ENCODE measurements at places on chromosomes 6 and 20.

- DNase-seq, result peak; percentile 57
Measured at GRCh38 chr20:845941-846893, 12.7 kb downstream of the FAM110A start.

DNA sequence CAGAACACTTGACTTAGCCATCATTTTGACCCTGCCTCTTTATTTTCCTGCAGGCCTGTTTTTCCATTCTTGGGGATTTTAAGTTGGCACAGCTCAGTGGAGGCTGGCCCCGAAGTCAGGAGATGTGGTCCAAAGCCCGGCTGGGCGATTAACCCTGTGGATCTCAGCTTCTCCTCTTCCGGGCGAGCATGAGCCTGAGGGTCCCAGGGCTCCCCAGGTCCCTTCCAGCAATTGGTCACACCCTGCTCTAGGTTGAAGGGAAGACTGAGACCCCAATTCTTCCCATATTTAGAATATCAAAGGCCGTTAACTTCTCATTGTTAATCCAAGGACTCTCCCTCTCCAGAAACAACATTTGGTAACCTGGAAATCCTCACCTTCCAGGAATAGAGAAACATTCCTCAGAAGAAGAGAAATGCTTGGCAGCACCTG lies 2.3 kb downstream of the THBS2 start:
- no peak for DNase-seq

DNA sequence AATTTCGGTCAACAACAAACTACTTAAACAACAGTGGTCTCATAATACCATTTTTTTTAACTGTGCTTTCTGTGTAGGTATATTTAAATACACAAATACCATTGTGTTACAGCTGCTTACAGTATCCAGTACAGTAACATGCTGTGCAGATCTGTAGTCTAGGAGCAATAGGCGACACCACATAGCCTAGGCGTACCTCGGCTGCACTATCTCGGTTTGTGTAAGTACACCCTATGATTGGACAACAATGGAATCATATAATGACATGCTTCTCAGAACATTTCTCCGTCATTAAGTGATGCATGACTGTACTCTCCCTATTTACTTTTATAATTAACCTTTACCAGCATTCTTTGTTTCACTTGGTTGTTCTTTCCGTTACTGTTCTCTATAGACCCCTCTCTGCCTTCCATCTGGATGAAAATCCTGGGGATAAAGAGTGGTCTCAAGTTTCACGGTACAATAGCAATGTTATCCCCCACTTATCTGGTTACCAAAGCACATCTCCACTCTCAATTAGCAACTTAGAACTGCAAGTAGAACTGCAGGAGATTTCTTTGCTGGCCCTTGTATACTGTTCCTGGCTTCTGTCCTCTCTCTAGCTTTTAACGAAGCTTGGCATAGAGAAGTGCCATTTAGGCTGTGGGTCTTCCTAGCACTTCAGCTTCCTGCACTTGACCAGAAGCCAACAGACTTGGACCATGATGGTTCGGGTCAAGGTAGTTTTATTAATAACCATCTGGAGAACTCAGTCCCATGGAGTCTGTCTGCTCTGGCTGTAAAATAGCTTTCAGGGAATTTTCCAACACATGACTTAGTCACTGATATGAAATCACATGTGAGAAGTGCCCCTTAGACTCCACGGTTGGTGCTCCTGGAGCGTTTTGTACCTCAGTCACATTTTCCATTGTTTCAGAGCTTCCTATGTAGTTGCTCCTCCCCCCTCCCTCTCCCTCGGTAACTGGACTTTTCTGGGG lies 80.4 kb upstream of the POPDC3 start:
- no peak for DNase-seq

GRCh38 chr20:59775687-59776055 lies 157.8 kb downstream of the SYCP2 start:
- no peak for DNase-seq

DNA sequence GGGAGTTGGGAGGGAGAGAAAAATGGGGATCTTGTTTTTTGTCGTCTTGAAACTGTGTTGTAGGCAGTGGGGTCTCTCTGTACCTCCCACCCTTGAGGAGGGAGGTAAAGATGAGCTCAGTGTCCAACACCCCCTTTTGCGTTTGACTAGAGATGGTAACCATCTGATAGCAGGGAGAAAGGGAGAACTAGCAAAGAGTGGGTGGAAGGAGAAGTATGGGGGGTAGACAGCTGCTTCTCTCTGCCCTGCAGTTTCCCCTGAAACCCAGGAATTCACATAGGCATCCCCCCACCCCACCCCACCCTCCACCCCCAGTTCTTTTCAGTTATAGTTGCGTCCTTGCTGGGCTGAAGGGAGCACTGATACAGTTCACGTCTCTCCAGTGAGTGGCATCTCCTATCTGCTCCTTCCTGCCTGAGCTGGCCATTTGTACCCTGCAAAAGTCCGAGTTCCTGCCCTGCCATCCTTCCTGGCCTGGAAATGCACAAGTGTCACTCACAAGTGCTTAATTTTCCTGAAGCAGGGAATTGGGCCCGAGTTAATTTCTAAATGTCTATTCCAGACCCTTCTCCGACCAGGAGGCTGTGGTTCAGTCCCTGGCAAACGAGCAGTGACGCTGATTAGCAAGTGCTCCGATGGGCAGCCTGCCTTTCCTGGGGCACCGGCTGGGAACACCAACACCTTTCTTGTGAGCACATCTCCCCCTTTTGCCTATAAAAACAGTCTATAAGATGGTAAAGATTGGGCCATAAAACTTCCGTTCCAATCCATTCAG lies 1.5 kb downstream of the SIRPA start:
- DNase-seq, result no peak

- DNase-seq, result no peak
Measured at GRCh38 chr6:14277405-14277930, 159.9 kb downstream of the CD83 start.

DNA sequence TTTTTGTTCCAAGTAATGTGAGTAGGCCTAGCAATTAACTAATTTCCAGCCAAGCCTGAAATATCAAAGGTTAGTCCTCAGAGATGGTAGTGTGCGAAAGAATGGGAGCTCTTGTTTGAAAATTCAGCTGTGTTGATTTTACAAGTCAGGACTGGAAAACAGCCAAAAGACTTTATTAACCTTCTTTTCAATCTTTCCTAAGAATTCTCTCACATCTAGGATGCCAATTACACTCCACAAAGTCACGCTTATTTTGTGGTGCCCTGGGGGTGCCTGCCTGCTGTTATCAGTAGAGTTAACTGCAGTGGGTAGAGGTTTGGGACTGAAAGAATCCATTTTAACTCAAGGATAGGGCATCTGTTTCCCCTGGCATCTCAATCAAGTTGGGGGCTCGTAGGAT lies 30.7 kb upstream of the MAP3K4 start:
- DNase-seq, result no peak

GRCh38 chr6:15628499-15629131 lies 34.2 kb downstream of the DTNBP1 start:
- peak; percentile 87 for DNase-seq

All from MV-4-11 (cell line).